Left ventricle myocardium inferior (tissue), 1 donor: ENCODE measurements at places on chromosomes 2 and 18. TPM values are rescaled to one million over a fixed set of nuclear protein-coding genes. Genes with fewer than 3 reads are reported as not detected.

Gene IL1RL2
- total RNA-seq: 0.30 TPM

Gene NXPH2
- total RNA-seq: not detected

Gene MTIF2
- 53.0 TPM for total RNA-seq

Gene CAPN14
- total RNA-seq: 0.27 TPM

Gene WDR35
- 4.8 TPM for total RNA-seq

Gene VIT
- total RNA-seq: 8.5 TPM

Gene SCG2
- total RNA-seq: 0.19 TPM

Gene TBR1
- not detected for total RNA-seq

Gene CRYGB
- not detected for total RNA-seq
